ENCODE measurements at places on chromosomes 7 and 10.

GRCh38 chr10:92544296-92544695 is 29.6 kb downstream of the IDE start:
- DNase-seq: no peak

DNA sequence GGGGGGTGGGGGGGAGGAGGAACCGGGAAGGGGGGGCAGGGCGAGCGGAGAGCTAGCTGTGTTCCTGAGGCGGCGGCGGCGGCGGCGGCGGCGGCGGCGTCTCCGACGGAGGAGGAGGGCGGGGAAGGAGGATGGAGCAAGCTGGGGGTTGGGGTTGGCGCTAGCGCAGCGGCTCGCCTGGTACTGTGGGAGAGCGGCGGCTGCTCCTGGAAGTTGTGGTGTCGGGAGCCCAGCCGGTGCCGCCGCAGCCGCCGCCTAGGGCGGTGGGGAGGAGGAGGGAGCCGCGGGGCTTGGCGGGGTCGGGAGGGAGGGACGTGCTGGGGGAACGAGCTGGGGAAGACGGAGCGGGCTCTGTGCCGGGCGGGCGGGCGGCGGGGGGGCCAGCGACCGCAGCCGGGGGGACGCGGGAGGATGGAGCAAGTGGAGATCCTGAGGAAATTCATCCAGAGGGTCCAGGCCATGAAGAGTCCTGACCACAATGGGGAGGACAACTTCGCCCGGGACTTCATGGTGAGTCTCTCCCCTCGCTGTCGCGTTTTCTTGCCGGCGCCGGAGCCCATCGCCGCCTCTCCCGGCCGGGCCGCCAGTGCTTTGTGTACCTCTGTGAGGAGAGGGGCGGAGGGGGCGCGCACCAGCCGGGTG is at the start of gene PTPN12:
Gene PTPN12, plus strand, starts transcription at position 160 of the 642 bp plus-strand sequence. Its CDS starts 252 bp downstream, at position 412.
- no peak for DNase-seq

DNA sequence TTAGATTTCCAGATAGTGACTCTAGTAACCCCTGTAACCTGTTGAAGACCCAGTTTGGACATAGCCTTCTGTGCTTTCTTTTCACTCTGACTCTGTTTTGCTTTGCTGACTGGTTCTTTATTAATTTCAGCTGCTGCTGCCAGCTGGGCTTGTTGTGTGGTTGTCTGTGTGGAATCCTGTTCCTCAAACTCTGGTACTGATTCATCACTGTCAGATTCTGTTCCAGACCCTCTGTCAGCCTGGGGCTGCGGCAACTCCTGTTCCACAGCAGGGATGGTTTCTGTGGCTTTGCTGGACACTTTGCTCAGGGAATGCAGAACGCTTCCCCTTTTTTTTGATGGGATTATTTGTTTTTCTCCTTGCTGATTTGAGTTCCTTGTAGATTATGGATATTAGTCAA is 104.9 kb downstream of the SEC23IP start:
- DNase-seq: no peak

- DNase-seq: no peak
Measured at GRCh38 chr10:80260295-80261243, 28.9 kb downstream of the MAT1A start.

DNA sequence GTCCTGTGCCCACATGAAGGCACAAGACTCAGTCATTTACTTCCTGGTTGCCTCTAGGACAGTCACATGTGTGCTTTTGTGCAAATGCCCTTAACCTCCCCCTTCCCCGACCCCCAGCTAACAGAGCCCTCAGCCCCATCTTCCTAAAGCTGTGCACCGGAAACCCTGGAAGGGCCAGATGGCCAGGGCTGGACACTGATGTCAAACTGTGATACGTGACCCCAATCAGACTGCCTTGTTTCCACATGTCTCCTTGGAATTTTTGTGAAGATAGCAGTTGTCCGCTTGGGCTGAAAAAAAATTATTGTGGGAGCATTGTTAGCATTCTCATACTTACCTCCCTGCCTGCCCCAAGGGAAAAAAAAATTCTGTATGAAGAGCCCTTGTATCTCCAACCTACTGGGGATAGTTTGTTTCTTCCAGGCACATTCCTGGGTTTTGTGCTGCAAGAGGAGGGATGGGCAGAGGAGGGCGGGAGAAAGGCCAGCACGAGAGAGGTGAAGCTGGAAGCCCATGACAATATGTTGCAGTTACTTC is 17.0 kb upstream of the ADAM12 start:
- no peak for DNase-seq

- DNase-seq: no peak
Measured at GRCh38 chr10:71316056-71316785, 2.8 kb upstream of the SLC29A3 start.

DNA sequence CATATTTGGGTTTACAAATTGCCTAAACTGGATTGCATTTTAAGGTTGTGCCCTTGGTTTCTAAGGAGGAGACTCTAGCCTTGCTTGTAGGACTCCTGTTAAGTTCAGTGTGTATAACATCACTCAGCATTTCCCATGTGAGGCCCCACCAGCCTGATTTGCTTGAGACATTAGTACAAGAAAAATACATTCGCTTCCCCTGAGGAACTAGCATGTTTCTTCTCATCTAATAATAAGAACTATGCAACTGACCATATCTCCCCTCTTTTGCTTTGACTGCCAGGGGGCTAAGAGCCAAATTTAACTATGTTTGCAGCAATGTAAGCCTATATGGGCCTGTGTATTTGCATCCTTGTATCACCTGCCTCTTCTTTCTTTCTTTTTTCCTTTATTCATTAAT is 737.9 kb downstream of the INHBA start:
- DNase-seq: no peak

DNA sequence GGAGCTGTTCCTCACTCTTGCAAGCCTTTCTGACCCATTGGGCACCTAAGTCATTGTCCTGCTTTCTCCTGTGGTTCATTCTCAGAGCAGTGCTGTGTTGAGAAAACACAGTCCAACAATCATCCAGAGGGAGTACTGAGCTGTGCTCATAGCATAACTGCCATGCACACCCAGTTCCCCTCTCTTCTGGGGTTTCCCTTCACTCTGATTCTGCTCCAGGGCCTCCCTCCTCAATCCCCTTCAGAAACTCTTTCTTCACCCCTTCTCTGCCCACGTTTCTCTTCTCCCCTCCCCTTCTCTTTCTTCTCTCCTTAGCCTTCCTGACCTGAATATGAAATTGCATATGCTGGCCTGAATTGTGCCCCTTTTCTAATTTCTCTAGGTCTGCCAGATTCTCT is 155.8 kb downstream of the AOAH start:
- DNase-seq: no peak

GRCh38 chr10:89164920-89165319 is 42.2 kb downstream of the CH25H start:
- DNase-seq: no peak

- DNase-seq: no peak
Measured at GRCh38 chr10:132867801-132868644, 74.3 kb downstream of the CFAP46 start.

- DNase-seq: no peak
Measured at GRCh38 chr7:112197322-112197721, 8.9 kb downstream of the DOCK4 start.

DNA sequence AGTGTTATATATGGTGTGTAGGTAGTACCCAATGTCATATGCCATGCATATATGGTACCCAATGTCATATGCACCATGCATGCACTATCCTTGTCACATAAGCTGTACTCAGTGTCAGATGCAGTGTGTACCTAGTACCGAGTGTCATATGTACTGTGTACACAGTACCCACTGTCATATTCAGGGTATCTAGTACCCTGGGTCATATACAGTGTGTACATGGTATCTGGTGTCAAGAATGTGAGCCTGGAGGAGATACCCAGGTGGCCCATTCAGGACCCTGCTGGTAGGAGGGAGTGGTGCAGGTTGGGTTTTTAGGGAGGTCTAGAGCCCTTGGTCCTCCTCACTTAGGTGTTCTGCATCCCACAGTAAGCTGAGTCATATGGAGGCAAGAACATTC is 1.8 kb downstream of the ZMYND11 start:
- peak; percentile 35 for DNase-seq

DNA sequence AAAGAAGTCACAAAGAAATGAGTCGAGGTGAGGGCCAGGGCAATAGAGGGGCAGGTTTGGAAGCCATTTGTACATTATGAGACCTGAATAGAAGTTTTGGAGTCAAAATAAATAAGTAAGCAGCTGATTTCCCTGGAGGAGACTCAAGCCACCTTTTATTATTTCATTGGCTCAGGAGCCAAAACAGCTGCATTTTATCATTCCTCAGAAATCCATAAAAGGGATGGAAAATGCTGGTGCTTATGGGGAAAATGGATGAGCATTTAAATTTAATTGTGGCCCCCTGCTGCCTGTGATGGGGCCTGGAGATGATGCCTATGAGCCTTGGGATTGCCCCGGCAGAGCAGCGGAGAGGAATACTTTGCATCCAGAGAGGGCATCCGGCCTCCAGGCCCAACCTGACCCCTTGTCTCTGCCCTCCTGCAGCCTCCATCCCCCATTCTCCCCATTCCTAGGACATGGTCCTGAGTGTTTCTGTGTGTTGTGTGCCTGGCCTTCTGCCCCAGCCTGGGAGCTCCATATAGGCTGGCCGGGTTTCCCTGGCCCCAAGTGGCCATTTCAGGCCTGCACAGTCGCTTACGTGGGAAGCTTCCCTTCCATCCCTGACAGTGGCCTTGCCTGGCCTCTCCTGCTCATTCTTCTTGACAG is 296.8 kb upstream of the ZMIZ1 start:
- DNase-seq: no peak

- no peak for DNase-seq
Measured at GRCh38 chr7:105829681-105830322, 46.6 kb downstream of the ATXN7L1 start.
